ENCODE measurements at places on chromosomes 6 and 20.

- DNase-seq = no peak
Observed at GRCh38 chr20:8394308-8394945, 262.4 kb downstream of the PLCB1 start.

- no peak for DNase-seq
Observed at GRCh38 chr6:52893803-52894202, 15.7 kb downstream of the GSTA3 start.

GRCh38 chr6:159117046-159117445 lies 52.2 kb upstream of the FNDC1 start:
- DNase-seq = no peak

- DNase-seq = no peak
Observed at GRCh38 chr20:43560974-43561373, 2.1 kb downstream of the SGK2 start.

DNA sequence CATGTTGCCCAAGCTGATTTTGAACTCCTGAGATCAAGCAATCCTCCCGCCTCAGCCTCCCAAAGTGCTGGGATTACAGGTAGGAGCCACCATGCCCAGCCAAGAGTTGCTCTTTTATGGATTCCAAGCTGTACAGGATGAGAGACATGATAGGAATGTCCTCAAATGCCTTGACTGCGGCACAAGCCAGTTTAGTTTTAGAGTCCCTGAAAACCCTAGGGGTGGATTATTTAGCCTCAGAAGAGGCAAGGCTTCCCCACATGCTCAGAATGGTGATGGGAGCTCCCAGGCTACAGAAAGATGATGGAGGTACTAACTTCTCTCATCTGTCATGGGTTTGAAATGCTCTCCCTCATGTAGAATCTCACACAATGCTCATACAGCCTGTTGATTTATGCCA lies 280.5 kb upstream of the PRND start:
- DNase-seq = no peak

DNA sequence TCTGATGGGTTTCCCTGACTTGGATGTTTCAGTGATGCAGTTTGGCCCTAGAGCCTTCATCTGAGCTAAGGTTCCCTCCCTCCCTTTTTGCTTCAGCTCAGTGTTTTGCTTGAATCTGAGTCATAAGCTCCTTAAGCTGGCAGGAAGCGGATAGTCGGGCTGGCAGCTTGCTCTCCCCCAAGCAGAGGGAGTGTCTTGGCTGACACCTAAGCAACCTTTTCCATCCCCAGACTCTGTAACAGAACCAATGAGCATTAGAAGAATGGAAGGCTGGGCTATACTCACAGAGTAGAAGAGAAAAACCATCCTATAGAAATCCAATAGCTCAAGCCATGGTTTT lies 98.3 kb downstream of the HAO1 start:
- no peak for DNase-seq

DNA sequence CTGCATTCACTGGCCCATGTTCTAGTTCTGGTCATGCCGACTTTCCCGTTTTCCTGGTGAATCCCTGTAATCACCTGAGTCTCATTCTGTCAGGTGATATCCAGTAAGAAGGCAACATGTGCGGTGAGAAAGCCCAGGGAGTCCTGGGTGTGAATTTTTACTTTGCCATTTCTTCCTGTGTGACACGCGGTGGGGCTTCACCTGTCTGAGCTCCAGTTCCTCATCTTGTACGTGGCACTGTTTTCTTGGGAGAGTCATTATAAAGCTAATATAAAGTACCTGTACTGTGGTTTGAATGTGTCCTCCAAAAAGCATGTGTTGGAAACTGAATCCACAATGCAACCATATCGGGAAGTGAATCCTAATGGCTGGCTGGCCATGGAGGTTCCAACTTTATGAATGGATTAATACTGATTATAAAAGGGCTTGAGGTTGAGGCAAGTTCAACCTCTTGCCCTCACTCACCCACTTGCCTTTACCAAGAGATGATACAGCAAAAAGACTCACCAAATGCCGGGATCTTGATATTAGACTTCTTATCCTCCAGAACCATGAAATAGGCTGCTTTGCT lies 5.1 kb downstream of the HLA-E start:
- DNase-seq = no peak

GRCh38 chr6:71900642-71901041 lies 14.3 kb downstream of the RIMS1 start:
- no peak for DNase-seq

- no peak for DNase-seq
Observed at GRCh38 chr6:53151676-53152075, 3.0 kb upstream of the GCM1 start.

DNA sequence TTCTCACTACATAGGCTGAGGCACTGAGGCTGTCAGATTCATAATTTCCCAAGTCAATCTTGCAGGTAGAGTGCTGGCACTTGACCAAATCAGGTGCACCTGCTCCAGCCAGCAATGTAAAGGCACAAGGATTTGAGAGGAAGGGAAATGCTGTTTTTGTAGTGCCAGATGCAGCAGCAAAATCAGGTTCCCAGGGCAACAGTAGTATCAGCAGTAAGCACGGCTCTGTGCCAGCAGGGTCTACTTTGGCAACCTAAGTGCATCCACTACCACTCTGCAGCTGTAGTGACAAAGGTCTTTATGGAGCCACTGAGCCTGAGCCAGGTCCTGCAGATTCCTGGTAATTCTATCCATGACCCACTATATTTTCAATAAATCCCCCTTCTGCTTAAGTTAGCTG lies 329.5 kb downstream of the TPBG start:
- DNase-seq = no peak

- DNase-seq = peak; percentile 28
Observed at GRCh38 chr20:51500311-51500710, 42.2 kb downstream of the NFATC2 start.

- no peak for DNase-seq
Observed at GRCh38 chr6:30687659-30688431, 1.4 kb upstream of the PPP1R18 start.

DNA sequence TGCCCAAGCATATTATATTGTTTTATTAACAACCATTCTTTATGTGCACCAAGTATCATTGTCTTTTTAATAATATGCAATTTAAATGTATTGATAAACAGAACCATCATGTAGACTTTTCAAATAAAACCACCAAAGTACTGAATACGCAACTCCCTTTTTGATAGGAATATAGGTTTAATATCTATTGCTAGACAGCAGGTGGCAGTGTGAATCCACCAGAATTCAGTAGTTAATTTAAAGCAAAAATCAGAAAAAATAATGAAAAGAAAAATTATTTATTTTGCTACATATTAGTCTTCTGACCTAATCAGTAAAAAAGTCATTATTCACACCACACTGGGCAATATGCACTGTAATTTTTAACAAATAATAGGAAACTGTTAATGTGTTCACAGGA lies 143.7 kb downstream of the KLHL32 start:
- no peak for DNase-seq

GRCh38 chr6:75643173-75643572 lies 41.5 kb downstream of the SENP6 start:
- DNase-seq = no peak

GRCh38 chr6:149334682-149335160 lies 17.2 kb downstream of the TAB2 start:
- no peak for DNase-seq

GRCh38 chr6:125004198-125004597 lies 42.0 kb downstream of the RNF217 start:
- no peak for DNase-seq

- no peak for DNase-seq
Observed at GRCh38 chr6:38501931-38502330, 137.8 kb downstream of the BTBD9 start.

DNA sequence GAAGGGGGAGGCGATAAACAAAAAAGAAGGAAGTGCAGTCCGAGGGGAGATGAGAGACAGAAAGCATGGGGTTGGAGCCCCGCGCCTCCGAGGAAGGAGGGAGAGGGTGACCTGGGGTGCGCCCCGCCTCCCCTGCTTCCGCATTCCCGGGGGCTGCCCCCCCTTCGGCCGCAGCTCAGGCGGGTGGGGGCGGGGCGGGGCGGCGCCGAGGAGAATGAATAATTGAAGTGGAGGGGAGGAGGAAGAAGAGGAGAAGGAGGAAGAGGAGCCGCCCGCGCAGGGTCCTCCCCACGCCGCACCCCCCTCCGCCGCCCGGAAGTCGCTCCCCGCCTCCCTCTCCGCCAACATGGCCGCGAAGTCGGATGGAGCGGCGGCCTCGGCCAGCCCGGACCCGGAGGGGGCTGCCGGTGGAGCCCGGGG lies at the start of gene XKR7:
Gene XKR7, plus strand, starts transcription at position 322 of the 420 bp plus-strand sequence. Its CDS starts 25 bp downstream, at position 347.
- DNase-seq = no peak

GRCh38 chr6:64013011-64013410 lies 377.4 kb downstream of the PHF3 start:
- no peak for DNase-seq
